ENCODE measurements at places on chromosomes 1 and 21.
A peak's percentile ranks its signal among the peaks of the same experiment; 100 is the strongest.

DNA sequence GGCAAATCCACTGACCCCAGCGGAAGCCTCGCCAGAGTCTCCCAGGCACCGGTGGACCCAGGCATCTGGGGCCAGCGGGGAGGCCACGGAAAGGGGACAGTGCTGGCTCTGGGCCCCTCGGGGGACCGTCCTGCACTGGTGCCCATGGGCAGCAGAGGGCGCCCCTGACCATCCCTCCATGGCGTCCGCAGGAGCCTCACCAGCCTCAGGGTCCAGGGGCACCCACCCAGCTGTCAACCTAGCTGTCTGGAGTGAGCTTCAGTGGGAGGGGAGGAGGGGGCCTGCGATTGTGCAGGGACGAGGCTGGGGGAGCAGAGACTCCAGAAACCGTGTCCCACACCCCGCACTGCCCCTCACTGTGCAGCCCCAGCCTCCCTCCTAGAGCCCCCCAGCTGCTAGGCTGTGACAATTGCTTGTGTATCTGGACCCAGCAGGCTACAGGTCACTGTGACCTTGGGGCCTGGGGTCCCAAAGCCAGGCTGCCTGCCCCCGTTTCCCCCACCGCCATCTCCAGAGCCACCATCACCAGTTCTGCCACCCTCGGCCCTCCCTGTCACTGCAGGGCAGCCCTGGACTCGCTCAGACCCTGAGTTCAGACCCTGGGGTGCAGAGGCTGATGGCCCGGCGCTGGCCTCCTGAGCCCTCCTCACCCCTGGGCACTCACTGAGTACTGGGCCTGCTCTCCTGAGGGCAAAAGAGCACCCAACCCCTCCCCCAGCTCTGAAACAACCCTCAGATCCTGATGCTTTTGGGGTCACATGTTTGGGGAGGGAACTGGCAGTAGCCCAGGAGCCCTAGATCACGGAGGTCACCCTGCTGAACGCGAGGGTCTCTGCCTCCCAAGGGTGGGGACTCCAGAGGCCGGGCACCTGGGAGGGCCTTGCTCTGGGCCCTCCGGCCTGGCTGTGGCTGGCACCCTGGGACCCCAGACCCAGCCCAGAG, 10.6 kb upstream of the COL6A1 start:
- peak; percentile 24 for DNase-seq

DNA sequence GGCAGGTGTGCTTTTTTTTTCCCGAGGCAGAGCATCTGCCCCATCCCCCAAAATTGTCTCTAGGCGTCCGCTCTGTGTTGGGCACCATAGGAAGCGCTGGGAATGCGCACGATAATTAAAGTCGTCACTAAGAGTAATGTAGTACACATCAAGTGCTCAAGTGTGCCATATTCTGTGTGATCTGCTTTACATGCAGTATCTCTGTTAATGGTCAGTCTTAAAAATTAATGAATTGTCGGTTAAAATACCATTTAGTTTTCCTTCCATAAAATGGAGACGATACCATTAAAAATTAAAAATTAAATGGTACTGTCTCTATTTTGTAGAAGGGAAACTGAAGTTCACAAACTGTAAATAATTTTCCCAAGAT, 544 bp upstream of the CCT8 start:
- no peak for DNase-seq

DNA sequence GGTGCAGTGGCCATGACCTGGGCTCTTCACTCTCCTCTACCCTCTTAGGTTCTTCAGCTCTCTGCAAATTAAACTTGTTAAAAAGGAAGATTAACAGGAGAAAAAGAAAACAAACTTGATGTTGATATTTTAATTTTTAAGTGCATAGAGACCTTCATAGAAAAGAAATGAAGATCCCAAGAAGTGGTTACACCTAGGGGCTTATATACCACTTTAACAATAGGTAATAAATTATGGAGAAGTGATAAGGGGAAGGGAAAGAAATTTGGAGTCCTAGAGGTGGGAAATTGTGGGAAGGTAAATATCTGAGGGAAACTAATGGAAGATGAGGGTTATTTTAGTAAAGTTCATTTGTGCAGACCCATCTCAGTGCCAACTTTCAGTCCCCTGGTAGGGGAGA, 16.5 kb upstream of the TFF3 start:
- no peak for DNase-seq

- no peak for DNase-seq
Observed at GRCh38 chr1:15758343-15758931, at the start of gene FBLIM1. FBLIM1 (plus strand) TSS chr1:15758795; CDS start chr1:15764984, 6,189 bp downstream.

DNA sequence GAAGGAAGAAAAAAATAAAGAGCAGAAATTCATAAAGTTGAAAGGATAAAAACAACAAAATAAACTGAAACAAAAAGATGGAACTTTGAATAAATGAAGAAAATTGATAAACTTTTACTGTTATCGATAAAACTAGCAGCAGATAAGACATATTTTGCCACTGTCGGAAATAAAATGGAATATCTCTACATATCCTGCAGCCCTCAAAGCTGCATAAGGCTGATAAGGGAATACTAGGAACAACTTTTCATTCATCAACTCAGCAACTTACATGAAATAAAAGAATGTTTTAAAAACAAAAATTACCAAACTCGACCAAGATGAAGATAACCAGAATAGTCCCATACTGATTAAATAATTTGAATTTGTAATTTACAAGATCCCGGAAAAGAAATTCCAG, 48.0 kb upstream of the GRIK1 start:
- no peak for DNase-seq

GRCh38 chr1:48093696-48094528, 96.7 kb upstream of the TRABD2B start:
- DNase-seq, result peak; percentile 33

DNA sequence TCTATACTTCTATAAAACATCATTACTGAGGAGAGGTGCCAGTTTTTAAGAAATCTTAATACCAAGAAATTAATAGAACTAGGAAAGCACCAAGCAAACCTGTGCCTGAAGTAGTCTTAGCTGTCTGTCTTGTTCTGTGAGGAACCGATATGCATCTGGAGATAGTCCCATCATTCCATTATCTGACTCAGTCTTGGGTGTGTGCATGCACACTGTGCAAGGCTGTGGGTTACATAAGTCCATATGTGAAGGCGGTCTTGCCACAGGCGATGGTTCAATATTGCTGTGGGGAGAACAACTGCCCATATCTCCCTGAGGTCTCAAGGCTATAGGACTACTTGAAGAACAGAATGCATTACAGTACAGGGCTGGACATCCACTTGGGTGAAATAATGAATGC, 33.8 kb downstream of the STIL start:
- DNase-seq, result no peak

DNA sequence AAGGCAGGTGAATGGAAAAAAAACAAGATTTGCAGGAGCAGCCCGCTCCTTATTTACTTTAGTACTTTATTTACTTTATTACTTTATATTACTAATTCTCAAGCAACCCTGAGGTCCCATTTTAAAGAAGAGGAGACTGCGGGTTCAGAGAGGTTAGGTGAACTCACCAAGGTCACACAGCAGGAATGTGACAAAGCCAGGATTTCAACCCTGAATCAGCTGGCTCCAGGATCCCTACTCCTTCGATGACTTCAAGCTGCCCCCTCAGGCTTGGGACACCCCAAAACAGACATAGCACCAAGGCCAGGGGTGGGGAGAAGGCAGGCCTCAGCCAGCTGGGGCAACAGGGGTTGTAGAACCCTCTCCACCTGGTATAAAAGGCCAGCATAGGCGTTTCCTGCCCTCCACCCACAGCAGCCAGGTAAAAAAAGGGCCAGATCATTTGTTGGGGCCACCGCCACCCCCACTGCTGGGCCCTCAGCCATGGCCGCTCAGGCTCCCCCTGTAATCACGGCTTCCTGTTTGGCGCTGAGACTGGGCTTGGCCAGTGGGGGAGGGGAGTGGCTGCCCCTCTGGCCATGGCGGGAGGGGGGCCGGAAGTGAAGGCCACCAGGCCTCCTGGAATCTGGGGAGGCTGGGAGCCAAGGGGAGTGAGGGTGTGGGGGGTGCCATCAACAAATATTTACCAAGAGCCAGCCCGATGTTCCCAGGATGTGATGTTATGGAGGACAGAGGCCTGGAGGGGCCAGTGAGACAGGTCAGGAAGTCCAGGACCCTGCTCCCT, 6.6 kb downstream of the SDC3 start:
- DNase-seq, result no peak

- DNase-seq, result no peak
Observed at GRCh38 chr1:37068897-37069296, 34.6 kb upstream of the GRIK3 start.

DNA sequence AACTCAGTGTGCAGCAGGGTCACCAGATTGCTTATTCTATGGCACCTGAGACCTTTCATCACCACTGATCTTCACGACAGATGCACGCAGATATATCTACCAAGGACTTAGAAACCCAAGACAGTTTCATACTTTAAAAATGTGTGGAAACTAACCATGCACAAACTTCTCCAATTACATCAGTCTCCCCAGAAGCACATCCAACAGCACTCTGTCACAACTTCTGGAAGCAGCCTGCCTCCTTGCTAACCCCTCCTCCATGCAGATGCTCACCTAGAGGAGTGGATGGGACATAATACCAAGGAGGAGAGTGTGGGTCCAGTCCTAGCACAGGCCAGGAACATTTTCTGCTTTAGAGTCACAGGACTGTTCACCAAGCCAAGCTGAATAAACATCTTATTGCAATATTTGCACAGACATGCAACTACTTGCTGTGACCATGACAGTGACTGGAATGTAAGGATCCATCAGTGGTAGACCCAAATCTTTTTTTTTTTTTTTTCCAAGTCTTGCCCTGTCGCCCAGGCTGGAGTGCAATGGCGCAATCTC, 69.4 kb downstream of the HIVEP3 start:
- DNase-seq, result no peak

DNA sequence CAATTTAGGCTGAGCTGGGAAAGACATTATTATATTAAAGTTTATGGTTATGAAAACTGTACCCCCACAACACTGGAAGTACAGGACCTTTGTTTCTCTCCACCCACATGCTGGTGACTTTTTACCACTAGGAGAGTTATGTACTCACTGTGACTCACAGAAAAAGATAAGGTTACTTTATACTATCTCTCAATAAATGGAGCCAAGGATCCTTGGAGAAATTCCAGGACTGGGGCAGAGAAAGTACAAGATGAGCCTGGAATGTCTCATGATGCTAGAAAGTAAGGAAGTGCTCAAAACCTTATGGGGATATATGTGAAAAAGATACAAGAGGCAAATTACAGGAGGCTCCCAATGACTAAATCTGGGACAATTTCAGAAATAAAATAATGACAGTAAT, 63.9 kb upstream of the C1orf105 start:
- DNase-seq, result no peak

DNA sequence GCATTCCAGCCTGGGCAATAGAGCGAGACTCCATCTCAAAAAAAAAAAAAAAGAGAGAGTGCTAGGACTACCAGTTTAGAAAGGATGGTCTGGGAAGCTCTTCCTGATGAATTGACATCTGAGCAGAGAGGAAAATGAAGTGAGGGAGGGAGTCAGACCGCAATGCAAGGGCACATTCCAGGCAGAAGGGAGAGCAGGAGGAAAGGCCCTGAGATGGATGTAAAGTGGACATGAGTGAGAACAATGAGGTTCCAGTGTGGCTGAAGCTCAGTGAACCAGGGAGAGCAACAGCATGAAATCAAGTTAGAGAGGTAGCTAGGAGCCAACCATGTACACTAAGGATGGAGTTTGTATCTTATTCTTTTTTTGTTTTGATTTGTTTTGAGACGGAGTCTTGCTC, 55.9 kb upstream of the SPOCD1 start:
- DNase-seq, result no peak

- no peak for DNase-seq
Observed at GRCh38 chr1:161733526-161733925, 12.2 kb downstream of the FCRLB start.

DNA sequence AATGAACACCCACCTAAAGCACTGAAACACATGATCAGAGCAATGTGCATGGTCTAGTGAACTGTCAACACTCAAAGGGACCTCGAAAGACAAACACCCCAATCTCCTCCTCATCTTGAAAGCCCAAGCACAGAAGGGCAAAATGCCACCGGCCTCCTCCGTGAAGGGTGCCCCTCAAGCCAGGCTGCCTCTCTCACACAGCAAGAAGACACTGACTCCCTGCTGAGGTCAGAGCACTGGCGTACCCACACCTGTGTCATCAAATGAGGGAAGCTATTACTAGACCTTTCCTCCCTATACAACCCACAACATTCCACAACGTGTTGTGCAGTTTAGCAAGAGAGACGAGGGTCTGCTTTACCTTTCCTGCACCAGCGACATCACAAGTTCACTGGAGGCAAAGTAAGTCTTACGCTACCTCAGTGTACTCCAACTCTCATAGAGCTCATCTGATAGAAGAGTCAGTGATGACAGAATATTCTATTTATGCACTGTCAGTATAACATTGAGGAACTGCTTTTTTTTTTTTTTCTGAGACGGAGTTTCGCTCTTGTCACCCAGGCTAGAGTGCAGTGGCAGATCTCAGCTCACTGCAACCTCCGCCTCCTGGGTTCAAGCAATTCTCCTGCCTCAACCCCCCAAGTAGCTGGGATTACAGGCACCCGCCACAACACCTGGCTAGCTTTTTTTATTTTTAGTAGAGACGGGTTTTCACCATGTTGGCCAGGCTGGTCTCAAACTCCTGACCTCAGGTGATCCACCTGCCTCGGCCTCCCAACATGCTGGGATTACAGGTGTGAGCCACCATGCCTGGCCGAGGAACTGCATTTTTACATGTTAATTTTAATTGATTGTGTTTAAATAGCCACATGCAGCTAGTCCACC, 3.3 kb downstream of the SH3BP5L start:
- DNase-seq, result no peak

DNA sequence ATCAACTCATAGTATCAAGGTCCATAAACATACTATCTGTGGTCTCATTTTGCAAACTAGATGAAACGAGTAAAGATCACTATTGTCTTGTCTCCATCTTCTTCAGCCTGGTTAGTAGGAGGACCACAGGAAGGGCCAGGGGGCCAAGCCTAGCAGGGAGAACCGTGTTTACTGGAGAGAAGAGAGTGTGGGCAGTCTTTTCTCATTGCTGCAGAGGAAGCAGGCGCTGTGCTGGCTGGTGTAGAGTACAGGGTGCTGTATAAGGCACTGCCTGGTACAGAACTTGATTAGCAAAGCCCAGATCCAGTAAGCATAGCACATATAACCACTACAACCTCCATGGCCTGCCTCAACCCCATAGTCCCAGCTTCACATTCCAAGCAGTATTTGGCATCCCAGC, 10.0 kb upstream of the B4GALT3 start:
- no peak for DNase-seq

DNA sequence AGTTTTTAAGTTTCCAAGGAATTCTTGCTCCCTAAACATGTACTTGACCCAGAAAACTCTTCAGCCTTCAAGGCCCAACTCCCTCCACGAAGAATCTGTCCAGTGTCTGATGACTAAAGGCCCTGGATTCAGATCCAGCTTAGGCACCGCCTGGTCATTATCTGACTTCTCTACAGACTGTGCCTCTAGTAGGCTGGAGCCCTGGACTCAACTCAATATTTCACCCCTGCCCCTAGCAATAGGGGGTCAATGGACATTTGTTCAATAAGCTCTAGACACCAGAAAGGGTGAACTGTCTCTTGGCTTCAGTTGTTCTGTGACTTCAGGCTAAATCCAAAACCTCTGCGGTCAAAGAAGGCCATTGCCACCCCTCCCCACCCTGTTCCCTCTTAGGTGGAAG, 34.5 kb downstream of the NUAK2 start:
- no peak for DNase-seq

- no peak for DNase-seq
Observed at GRCh38 chr1:5947071-5947821, 45.0 kb downstream of the NPHP4 start.

- DNase-seq, result no peak
Observed at GRCh38 chr1:208921259-208921658, 662.3 kb upstream of the CAMK1G start.
